CD4-positive, alpha-beta T cell treated with Interleukin-15 for 1 hour (primary cell): ENCODE measurements at places on chromosomes 5 and 9.

- DNase-seq: no peak
Observed at GRCh38 chr5:80048084-80048780, 13.1 kb downstream of the THBS4 start.

DNA sequence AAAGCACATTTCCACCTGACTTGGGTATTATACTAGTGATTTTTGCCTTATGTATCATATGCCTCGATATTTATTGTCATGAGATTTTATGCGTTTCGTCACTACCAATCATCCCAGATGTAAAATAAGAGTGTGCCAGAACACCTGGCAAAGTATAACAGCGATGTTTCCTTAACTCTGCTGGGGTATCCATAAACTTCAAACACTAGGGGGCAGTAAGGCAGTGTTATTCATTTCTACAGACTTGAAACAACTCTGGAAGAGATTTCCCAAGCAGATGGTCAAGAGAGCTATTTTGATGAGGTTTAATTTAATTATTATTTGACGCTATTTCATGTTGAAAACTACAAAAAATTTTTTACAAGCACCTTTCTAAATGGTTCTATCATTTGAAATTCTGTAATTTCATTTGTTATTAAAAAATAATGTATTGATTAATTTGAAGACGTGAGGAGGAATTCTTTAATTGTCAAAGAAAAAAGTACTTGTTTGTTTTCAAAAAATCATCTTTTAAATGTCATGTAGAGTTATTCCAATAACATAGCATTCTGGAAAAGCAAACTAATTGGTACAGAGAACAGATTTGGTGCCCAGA is 388.5 kb upstream of the CTNND2 start:
- no peak for DNase-seq

DNA sequence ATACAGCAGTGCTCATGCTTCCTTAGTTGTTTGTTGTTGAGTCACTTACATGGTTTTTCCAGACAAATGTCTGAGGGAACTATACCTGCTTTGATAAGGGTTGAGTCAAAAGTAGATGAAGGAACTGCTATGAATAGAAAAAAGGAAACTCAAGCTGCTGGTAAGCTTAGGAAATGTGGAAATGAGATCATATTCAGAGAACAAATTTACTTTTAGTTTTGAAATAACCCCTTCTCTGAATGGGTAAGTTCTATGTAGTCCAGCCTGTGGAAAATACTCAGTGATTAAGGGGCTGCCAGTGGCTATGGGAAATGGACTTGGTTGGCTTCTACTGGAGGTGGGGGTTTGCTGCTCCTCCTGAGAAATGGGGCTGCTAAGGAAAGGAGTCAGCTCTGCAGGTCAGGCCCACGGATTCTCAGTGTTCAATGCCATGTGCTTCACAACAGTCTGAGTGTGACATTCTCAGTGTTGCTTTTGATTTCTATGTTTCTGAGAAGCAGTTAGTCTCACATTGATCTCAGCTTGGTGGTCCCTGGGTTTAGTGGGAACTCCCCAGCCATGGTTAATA is 47.7 kb upstream of the GLRX start:
- no peak for DNase-seq

DNA sequence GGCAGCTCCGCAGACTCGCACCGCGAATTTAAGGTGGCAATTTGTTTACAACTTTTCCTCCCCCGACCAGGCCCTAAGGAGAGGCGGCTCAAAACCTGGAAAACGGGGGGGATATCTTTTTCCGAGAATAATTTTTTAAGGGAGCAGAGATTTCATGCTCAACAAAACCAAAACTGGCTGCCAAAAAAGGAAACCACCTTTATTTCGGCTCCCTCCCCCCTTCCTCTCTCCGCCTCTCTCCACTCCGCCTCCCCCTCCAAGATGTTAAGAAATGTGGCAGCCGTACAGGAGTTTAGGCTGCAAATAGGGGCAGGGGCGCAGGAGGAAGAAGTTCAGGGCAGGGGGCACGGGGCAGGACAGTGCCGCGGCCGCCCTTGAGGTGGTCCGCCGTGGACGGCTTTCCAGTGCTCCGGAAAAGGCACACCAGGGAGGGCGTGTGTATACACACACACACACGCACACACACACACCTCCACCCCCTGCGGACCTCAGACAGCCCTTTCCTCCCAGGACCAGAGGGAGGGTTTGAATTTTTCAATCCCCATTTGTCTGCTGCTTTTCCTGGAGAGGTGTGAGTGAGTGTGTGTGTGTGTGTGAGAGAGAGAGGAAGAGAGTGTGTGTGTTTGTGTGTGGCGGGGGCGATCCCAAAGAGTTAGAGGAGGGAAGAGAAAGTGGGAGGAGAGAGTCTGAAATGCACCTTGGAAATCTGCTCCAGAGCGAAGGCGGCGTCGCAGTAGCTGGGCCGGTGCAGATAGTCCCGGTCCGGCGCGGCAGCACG is 9.1 kb downstream of the PTCH1 start:
- peak; percentile 35 for DNase-seq

GRCh38 chr5:179345433-179346321 is at the start of gene ADAMTS2:
TSS of gene ADAMTS2 (minus strand) at chr5:179345461. CDS start at chr5:179345328, 133 bp downstream.
- no peak for DNase-seq

GRCh38 chr5:123868881-123869280 is 356.9 kb downstream of the CSNK1G3 start:
- DNase-seq: no peak

DNA sequence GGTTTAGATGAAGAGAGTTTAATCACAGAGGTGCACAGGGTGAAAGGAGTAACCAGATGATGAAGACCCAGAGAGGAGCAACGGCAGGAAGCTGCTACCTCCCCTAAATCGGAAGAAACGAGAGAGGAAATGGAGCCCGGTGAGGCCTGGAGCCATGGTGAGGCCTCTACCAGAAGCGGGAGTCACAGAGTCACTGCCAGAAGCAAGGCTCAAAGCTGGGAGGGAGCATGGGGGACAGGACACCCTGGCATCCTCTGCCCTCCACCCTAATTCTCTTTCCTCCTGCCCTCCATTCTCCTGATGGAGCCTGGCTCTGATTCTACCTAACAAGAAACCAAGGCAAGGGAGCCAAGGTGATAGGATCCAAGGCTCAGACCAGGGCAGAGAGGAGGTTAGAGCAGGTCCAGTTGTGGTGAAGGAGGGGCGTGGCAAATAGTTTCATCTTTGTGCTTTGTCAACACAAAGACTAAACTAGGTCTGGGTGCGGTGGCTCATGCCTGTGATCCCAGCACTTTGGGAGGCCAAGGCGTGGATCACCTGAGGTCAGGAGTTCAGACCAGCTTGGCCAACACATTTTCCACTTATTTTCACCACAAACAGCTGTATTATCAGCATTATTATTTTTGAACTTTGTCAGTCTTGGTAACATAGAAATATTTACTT is 134.4 kb upstream of the RAI14 start:
- no peak for DNase-seq

DNA sequence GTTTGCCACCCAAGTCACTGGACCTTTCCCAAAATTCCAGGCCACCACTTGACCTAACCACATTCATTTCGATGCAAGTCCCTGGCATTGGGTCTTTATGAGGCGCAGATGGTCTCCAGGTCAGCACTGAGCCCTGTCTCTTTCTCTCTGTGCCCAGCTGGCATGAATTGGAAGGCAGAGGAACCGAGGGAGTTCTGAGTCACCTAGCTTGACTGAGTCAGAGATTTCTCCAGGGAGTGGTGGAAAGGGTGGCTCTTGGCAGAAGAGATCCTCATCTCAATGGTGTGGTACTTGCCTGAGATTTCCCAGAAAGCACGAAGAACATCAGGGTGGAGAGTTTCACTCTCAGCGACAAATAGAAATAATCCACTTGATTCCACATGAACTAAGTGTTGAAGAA is 43.8 kb downstream of the WDR36 start:
- no peak for DNase-seq

- no peak for DNase-seq
Observed at GRCh38 chr5:56259002-56259511, 25.9 kb upstream of the ANKRD55 start.

- no peak for DNase-seq
Observed at GRCh38 chr9:121185178-121185745, 16.4 kb downstream of the RAB14 start.

- no peak for DNase-seq
Observed at GRCh38 chr5:168831383-168831782, 252.2 kb upstream of the PANK3 start.

DNA sequence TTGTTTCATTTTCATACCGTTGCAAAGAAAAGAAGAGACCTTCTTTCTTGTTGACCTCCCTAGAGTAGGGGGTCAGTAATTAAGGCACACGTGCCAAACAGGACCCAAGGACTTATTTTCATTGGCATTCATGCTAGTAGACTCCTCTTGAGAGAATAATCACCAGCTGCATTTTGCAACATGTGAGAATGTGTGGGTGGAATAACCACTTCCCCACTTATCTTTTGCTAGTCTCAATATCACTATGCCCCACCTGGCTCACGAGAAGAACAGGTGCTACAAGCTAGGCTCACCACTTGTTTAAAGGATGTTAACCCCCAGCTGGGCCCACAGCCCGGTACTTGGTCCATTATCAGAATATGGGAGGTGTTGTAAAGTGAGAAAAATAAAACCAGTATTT is 460.7 kb upstream of the MEF2C start:
- peak; percentile 41 for DNase-seq

- DNase-seq: no peak
Observed at GRCh38 chr5:64074533-64074932, 91.1 kb upstream of the RNF180 start.

GRCh38 chr5:168171901-168172759 is 119.3 kb upstream of the WWC1 start:
- DNase-seq: no peak

GRCh38 chr5:139065306-139065705 is 132.9 kb downstream of the SIL1 start:
- no peak for DNase-seq

DNA sequence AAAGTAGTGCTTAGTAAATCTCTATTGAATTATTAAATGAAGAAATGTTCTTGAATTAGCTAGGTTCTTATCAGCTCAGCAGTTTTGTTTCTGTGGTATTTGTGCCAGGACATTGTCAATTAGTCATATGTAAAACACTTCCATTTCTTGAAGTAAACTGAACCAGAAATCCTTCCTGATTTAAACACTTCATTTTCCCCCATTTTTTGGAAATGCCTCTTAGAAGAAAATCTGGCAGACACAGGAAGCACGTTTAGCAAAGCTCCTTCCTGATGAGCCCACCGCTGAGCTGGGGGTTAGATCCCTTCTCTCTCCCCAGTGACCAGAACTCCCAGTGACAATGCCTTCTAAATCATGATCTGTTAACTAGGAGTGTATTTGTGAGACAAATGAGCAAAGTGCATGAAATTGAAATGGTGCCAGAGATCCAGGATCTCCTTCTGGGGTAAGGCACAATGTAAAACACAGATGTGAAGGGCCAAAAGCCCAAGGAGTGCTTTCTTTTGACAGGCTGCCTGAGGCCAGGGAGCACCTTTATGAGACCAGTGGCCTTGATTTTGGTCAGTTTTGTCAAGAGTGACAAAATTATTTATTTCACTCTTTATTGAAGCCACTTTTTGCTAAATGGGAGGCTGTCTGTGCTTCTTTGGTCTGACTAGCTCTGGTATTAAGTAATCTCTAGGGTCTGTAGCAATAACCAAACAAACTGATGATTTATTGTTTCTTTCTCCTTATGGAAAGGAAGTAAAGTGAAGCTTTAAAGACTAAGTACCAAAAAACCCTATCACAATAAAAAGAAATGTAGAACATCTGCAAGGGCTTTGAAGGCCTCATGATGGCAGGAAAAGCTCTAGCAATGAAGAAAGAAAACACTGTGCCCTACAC is 25.5 kb upstream of the RUSC2 start:
- DNase-seq: no peak

DNA sequence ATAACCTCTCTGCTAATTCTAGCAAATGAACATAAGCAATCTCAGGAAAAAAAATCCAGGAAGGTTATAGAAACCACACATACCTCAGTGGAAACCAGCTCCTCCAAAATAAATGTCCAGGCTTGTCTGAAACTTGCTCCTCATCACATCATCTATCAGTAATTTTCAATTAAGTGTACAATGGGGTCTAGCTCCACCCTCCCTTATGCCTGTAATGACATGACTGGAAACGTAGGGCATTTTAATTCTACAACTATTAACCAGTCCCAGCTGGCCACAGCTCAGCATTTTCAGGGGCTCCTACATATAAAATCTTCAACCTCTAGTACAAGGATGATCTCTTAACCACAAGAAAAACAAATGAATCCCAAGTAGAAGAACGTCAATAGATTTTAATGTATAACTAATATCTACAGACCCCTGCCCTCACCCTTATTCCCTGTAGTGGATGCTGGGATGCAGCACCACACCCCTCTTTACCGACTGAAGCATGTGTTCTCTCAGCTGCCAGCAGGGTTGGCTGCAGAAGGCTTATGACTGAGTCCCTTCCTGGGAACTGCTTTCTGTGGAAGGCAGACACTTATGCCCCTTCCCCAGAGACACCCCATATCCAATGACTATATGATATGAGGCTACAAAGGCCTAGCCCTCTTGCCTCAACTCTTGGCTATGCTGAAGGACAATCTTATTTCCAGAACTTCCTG is 6.8 kb downstream of the TSSK1B start:
- DNase-seq: no peak

DNA sequence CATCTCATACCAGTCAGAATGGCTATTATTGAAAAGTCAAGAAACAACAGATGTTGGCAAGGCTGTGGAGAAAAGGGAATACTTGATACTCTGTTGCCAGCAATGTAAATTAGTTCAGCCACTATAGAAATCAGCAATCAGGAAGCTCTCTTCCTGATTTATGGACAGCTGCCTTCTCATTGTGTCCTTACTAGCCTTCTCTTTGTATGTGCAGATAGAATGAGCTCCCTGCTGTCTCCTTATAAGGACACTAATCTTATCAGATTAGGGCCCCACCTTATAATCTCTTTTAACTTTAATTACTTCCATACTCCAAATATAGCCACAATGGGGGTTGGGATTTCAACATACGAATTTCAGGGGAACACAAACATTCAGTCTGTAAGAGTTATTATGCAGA is 38.0 kb downstream of the KCNV2 start:
- DNase-seq: no peak

DNA sequence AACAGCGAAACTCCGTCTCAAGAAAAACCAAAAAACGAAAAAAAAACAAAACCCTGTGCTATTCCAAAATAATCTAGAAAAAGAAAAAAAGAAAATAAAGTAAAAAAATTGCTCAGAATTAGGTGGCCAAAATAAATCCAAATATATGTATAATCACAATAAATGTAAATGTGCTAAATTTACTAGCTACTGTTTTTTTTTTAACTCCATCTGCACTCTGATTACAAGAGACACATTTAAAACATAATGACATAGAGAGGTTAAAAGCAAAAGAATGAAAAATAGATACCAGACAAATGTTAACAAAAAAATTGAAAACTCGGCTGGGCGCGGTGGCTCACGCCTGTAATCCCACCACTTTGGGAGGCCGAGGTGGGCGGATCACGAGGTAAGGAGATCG is 66.1 kb downstream of the FGF1 start:
- no peak for DNase-seq

DNA sequence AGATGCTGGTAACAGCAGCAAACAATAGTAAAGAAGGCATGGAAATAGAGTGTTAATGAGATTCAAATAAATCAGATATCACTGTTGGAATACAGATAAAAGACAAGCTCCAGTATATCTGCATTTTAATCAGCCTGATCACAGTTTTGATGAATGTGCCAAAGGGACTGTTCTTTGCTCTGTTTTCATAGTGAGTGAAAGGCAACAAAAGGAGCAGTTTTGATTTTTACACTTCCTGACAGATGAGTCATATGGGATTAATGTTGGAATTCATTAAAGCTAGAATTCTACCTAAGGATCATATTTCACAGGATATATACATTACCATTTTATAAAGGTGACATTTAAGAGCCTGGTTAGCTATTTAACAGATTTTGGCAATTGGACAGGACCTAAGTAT is 743.3 kb upstream of the PTPRD start:
- DNase-seq: no peak

GRCh38 chr5:167507463-167508233 is 783.8 kb upstream of the WWC1 start:
- no peak for DNase-seq
